ENCODE measurements at places on chromosomes 16 and 17. TPM values are rescaled to one million over a fixed set of nuclear protein-coding genes. Genes with fewer than 3 reads are reported as not detected.

Gene TSPAN10
- 0.49 TPM for total RNA-seq

Gene PHKB
- 31.4 TPM for total RNA-seq

Gene APOBR
- 0.04 TPM for total RNA-seq

Gene KRT32
- not detected for total RNA-seq
